ENCODE measurements at places on chromosomes 5 and 9.

- no peak for DNase-seq
These were observed 578.4 kb downstream of the SLCO4C1 start for GRCh38 chr5:101717721-101718120.

GRCh38 chr9:130034570-130034969, 8.4 kb downstream of the FNBP1 start:
- DNase-seq: no peak

DNA sequence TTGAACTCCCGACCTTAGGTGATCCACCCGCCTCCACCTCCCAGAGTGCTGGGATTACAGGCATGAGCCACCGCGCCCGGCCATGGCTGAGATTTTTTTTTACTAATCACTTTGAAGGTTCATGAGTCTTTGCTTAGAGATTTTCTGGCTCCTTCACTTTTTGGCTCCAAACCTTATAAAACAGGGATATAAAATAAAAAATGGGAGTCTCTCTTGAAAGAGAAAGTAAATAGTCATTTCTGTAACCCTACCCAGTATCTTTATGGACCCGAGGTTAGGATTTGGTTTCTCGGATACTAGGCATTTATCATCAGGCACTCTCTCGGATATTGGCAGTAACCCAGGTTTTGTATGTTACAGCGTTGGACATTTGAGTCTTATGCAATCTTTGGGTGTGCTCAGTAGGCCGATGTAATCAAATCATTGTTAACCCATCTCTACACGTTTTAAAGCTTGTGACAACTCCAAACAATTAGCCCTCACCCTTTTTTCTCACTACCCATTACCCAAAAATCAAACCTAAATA, 25.3 kb downstream of the STXBP1 start:
- peak; percentile 19 for DNase-seq

- peak; percentile 24 for DNase-seq
These were observed 61.8 kb downstream of the ABCA1 start for GRCh38 chr9:104866191-104866590.

- no peak for DNase-seq
These were observed 179.6 kb upstream of the GLRA1 start for GRCh38 chr5:152104211-152104610.

- no peak for DNase-seq
These were observed 6.3 kb downstream of the PAX5 start for GRCh38 chr9:37027582-37028419.

GRCh38 chr5:136046246-136046645, 17.5 kb downstream of the TGFBI start:
- no peak for DNase-seq

- DNase-seq: no peak
These were observed 8.6 kb downstream of the SLC2A8 start for GRCh38 chr9:127405344-127406125.

DNA sequence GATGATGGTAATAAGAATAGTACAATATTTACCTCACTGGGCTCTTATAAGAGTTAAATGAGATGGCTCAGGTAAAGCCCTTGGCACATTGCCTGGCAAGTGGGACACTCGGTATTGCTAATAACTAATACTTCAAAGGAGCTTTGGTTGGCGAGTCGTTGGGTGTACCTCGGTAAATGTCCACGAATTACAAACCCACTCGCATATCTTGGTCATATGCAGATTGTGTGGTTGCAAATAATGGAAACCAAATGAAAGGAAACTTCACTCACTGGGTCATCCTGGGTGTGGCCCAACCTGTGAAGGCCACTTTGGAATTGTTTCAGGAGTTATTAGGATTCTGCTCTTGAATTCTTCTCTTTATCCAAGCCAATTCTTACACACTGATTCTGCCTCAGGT, 147.5 kb downstream of the NTRK2 start:
- DNase-seq: no peak

GRCh38 chr5:160626322-160626721, 204.7 kb downstream of the PTTG1 start:
- no peak for DNase-seq

DNA sequence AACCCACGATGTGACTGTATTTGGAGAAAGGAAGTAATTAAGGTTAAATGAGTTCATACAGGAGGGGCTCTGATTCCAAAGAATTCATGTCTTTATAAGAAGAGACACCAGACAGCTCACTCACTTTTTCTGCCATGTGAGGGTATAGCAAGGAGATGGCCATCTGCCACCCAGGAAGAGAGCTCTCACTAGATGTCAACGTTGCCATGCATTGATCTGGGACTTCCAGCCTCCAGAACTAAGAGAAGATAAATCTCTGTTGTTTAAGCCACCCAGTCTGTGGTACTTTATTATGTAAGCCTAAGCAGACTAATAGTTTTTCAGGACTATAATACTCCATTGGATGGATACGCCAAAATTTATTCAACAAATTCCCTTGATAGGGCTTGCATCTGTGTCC, 89.8 kb upstream of the RAD23B start:
- DNase-seq: no peak

DNA sequence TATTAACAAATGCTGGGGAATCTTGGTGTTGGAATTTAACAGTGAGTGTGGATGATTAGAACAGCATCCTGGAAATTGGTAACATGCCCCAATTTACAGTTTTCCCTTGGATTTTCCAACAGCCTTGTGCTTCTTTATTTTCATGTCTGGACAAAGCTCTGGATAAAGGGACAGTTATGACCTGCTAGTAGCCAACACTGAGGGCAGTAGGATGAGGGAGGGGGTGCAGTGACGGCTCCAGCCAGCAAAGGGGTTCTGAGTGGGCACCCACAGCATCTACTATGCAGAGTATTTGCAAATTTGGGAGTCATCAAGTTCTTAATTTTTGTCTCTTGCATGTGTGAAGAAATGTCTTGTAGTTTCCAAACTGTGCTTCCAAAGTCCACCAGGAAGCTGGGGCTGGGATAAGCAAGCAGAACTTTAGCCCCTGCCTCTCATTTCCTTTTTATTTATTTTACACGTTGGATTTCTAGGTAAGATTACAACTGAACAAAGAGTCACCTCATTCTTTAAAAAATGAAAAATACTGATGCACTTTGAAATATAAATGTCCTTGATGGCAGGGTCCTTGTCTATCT, 63.0 kb upstream of the SELENOP start:
- no peak for DNase-seq

- DNase-seq: no peak
These were observed 64.8 kb downstream of the SMIM23 start for GRCh38 chr5:171850324-171850947.

- DNase-seq: no peak
These were observed 7.5 kb downstream of the RPS6 start for GRCh38 chr9:19372567-19372966.

DNA sequence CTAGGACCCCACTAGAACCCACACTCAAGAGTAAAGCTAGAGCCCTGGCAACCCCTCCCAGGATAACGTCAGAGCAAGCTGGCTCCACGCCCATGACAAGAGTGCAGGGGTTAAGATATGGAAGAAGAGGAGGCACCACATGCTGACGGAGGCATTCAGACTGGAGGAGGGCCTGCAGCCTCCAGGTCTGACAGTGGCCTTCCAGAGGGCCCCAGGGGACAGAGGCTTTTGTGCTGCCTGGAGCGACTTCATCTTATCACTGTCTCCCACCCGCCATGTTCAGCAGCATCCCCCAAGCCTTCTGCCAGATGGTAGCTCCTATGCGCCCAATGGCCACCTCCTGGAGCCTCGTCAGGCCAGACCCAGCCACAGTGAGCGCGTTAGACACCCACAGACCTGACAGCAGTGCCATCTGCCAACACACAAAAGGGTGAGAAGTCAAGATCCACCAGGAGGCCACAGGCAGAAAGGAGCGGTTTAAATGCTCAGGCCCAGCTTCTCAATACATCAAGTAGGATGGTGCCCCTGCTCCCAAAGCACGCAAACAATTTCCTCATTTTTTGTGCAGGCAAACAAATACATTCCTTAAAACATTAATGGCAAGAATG, 65.8 kb downstream of the C5orf15 start:
- DNase-seq: no peak

- DNase-seq: no peak
These were observed 32.2 kb upstream of the TNFAIP8 start for GRCh38 chr5:119323601-119324000.

DNA sequence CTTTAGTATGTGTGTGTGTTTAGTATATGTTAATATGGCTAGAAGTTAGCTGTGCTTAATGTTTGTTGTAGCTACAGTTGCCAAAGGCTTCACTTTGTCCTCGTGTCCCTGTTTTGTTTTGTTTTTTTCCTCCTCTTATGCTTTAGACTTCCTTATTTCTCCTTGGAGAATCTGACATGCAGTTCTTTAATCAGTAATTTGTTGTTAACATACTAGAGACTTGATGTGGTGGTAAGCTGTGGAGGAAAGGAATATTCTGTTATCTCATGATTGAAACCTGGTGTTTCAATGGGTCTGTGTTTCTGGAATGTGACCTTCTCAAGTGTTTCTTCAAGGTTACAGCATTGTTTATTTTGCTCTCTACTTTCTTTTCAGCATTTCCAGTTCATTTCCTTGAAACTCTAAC, 515.6 kb upstream of the ST8SIA4 start:
- no peak for DNase-seq

DNA sequence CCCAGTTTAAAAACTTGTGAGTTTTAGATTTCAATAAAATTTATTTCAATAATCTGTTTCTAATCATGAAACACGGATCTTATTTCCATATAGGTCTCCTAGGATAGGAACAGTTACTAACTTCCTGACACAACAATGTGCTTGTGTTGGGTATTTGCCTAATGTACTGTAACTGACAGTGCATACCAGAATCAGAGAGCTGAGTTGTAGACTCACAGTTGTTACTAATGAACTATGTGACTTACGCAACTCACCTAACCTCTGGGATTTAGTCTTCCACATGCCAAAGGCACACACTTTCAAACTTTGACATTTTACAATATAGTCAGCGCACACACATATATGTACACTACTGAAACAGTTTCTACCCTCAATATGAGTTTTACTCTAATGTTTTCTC, 77.7 kb downstream of the HOMER1 start:
- peak; percentile 12 for DNase-seq

- DNase-seq: no peak
These were observed 63.1 kb downstream of the FCHO2 start for GRCh38 chr5:73018892-73019291.

DNA sequence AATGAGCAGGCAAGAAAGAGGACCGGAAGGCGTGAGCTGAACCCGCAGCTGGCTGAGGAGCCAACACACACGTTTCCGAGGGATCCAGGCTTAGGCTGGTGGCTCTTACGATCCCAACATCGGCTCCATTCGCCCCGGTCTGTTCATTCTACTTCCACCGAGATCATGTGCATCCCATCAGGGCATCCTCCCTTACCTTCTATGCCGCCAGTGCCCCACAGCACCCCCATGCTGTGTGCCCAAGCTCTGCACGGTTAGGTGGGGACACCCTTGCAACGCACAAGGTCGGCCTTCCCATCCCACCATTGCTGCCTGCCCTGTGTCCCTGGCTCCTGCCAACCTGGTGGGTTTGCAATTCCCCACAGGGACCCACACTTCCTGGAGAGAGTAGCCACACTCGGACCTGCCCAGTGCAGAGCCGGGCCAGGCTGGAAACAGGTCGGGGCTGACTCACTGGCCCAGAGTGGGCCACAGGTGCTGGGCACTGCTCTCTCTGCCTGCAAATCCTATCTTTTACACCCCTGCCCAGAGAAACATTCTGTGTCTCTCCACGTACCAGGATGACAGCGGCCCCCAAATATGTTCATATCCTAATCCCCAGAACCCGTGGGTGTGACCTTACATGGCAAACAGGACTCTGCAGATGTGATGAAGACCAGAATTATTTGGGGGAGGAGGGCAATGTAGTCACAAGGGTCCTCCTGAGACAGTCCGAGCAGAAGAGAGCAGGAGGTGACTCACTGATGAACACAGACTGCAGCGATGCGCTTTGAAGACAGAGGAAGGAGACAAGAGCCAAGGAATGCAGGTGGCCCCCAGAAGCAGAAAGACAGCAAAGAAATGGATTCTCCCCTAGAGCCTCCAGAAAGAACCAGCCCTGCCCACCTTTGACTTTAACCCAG, 182.2 kb downstream of the AUH start:
- DNase-seq: peak; percentile 52

GRCh38 chr5:170554521-170555267, 50.9 kb downstream of the KCNIP1 start:
- no peak for DNase-seq

- DNase-seq: no peak
These were observed 10.1 kb downstream of the PHF2 start for GRCh38 chr9:93586290-93587057.

GRCh38 chr5:177194268-177194667, 60.7 kb downstream of the NSD1 start:
- peak; percentile 99 for DNase-seq

DNA sequence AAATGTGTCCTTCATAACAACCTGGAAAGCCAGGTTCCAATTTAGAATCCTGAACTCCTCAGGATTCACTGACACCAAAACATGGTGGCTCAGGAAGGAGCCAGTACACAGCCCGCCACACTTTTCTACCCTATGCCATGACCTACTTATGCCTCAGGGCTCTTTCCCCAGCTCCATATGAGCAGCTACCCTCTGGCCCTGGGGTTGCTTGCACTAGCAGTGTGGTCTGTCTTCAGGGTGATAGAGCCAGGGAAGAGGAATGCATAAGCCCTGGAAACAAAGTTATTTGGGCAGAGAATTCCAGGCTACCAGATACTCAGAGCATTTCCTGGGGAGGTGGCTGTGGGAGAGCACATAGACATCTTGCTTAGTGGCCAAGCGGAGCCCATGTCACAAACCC, 15.0 kb upstream of the ECM2 start:
- no peak for DNase-seq

- no peak for DNase-seq
These were observed 20.4 kb downstream of the GOLPH3 start for GRCh38 chr5:32153723-32154122.

DNA sequence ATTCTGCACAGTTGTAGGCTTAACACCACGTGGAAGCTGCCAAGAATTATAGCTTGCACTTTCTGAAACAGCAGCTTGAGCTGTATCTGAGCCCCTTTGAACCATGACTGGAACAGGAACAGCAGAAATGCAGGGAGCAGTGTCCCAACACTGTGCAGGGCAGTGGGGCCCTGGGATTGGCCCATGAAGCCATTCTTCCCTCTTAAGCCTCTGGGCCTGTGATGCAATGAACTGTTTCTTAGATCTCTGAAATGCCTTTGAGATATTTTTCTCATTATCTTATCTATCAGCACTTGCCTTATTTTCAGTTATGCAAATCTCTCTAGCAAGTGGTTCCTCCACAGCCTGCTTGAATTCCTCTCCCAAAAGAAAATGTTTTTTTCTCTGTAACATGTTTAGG, 87.0 kb upstream of the MTAP start:
- no peak for DNase-seq

- peak; percentile 34 for DNase-seq
These were observed 10.8 kb upstream of the PRRC2B start for GRCh38 chr9:131382850-131383729.

DNA sequence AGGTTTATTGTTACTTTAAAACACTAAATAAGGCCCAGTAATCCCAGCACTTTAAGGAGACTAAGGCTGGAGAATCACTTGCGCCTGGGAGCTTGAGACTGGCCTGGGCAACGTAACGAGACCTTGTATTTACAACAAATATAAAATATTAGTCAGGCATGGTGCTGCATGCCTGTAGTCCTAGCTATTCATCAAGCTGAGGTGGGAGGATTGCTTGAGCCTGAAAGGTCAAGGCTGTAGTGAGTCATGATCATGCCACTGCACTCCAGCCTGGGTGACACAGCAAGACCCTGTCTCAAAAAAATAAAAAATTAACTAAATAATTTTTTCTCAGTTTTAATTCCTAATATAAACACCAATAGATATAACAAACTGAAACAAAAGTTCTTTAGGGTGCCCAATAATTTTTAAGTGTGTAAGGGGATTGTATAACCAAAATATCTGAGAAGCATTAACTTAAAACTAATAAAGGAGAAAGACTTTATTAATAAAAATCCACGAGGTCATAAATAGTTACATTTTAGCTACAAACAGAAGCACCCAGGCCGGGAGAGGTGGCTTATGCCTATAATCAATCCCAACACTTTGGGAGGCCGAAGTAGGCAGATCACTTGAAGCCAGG, 32.7 kb downstream of the FAM13B start:
- DNase-seq: peak; percentile 86
